ENCODE measurements at places on chromosomes 6 and 20. TPM values are rescaled to one million over a fixed set of nuclear protein-coding genes. Genes with fewer than 3 reads are reported as not detected.

Gene PCK1
- polyA plus RNA-seq: 0.05 TPM

Gene MRAP2
- polyA plus RNA-seq: 0.59 TPM

DNA sequence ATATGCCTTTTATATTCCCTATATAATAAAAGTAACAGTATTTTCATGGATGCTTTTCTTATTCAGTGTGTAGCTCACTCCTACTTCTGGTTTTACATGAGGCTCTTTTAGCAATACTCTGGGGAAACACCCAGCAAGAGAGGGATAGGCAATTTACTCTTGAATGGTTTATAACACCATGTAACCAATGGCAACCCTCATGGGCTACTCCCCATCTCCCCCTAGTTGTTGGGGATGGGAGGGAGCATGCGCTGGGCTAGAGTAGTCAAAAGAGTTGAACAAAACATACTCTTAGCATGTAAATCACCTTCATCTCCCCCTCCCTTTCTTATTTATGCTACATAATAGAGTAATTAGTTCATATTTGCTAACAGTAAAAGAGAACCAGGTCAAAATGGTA is 140.1 kb upstream of the LRFN2 start:
- H3K4me3 ChIP-seq: no peak overlapping the region
- no peaks in the 10 kb centered on the region for H3K27me3 ChIP-seq
- H3K36me3 ChIP-seq: no peaks in the 10 kb centered on the region
- no peak overlapping the region for H3K27ac ChIP-seq
- no peak for DNase-seq

DNA sequence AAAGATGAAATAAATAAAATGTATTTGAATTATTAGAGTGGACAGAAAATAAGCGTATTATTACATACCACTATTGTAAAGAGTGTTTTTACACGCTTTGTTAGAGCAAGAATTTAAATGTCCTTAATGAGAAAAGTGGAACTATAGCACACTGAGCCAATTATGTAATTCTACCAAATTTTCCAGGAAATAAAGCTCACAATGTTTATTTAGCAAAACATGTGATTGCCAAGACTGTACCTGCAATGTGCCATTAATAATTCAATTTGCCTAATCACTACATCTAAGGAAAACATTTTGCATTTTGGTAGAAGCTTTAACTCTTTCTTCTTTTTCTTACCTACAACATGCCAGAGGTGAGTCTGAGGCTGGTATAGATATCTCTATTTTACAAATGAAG is 58.7 kb upstream of the PHACTR1 start:
- H3K4me1 ChIP-seq: no peaks in the 10 kb centered on the region
- DNase-seq: no peak

- DNase-seq: peak; percentile 91
- H3K4me1 ChIP-seq: no peaks in the 10 kb centered on the region
- H3K27me3 ChIP-seq: no peaks in the 10 kb centered on the region
- H3K27ac ChIP-seq: no peak overlapping the region
- H3K4me3 ChIP-seq: no peak overlapping the region
- no peaks in the 10 kb centered on the region for H3K36me3 ChIP-seq
Measured at GRCh38 chr6:68778356-68779020, 143.4 kb downstream of the ADGRB3 start.

DNA sequence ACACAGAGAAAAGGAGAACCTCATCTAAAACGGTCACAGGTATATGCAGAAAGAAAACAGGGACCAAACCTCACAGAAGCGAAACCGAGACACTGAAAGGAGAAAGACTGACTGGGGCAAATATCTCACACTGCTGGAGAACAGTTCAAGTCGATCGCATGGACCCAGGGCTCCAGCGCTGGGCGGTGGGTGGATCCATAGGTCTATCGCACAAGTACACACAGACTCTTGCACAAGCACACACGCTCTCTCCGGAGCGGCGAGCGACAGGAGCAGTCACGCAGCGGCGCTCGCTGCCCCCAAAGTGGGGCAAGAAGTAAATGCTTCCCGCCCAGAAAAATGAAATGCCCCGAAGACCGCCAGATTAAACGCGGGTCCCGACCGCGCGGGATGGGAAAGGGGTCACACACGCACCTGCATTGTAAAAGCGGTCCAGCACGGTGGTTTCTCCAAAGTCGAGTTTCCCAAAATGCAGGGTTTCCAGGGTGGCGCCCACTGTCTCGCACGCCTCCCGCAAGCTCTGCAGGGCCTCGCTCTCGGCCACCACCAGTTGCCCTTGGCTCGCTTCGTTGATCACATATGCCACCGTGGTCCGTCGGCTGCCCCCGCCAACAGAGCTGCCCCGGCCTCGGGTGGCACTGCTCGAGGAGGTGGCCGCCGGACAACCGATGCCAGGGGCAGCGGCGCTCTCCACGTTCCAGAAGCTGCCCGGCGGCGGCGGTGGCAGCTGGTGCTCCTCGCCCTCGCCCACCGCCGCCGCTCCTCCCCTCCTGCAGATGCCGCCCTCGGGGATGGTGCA is 782 bp downstream of the MAP3K5 start:
- no peaks in the 10 kb centered on the region for H3K27me3 ChIP-seq
- H3K4me3 ChIP-seq: peak overlapping the region; percentile 78

Data from lung (tissue), 17 donors.